Hematopoietic multipotent progenitor cell treated with erythropoietin and hydrocortisone succinate and interleukin-3 and kit ligand, for 8 days (in vitro differentiated cells): ENCODE measurements at places on chromosomes 1 and 21.
A peak's percentile ranks its signal among the peaks of the same experiment; 100 is the strongest.

DNA sequence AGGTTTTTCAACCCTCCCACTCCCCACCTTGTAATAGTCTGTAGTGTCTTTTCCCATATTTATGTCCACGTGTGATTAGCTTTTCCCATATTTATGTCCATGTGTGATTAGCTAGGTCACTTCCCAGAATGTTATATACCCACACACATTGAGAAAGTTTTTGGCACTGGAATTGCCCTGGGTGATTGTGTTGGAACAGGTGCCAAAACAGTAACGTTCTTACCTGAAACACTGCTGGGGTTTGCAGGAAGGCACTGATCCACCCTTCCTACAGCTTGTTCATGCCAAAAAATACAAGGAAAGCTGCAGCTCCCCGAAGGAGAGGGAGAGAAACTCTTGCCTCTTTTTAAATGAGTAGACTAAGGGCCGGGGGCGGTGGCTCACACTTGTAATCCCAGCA lies 68.0 kb upstream of the CXADR start:
- no peak for DNase-seq

DNA sequence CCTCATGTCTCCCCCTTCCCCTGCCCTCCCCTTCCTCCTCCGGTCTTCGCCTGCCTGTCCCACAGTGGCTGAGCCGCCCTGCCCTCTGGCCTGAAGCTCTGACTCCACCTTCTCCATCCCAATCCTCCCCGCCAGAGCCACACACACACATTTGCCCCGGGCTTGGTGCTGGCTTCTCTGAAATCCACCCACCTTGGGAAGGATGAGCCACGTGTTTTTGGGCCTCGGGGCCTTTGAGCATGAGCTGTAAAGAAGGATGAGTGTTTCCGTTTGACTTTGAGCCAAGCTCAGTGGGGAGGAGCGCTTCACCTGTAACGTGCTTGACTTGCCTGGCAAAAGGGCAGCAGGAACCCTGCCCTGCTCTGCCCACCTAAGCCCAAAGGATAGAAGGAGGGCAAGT lies 295.1 kb downstream of the SIPA1L2 start:
- DNase-seq: no peak

DNA sequence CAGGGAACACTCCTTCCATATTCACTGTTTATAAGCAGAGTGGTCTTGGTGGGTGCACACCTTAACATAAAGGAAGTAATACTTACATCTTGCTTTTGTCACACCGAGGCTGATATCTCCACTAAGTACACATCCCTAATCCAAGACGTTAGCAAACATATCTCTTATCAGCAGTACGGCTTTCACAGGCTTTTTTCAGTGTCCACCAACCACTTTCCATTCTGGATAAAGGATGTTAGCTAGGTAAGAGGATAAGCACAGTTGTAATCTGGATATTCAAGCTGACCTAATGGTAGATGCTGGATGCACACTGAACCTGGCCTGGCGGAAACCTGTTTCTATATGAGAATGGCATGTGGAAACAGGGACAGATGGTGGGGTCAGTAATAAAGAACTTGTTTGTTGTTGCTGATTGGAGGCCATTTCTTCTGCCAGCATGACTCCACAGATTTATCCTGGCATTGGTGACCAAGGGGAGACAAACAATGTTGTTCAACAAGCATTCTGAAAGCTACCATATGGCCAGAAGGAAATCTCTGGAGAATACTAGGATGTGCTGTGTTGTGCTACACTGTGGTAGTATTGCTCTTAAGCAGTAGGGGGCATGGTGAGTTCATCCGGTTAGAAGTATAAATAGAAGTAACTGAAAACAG lies 416.4 kb downstream of the PTBP2 start:
- peak; percentile 51 for DNase-seq

DNA sequence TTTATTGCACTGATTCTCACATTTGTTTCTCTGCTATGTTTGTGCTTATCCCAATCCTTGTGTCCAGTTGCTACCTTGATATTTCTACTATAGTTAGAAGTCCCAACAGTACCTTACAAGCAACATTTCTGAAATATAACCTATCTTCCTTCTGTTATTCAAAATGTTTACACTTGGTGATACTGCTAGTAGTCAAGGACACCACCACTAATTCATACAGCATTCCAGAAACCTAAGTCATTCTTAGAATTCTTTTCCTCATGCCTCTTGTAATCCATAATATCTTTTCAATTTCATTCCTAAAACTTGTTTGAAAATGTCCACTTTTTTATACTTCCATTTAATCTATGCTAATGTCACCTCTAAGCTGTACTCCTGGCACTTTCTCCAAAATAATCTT lies 2132.1 kb downstream of the NCAM2 start:
- DNase-seq: no peak

GRCh38 chr1:26373789-26374188 lies 1.2 kb upstream of the ZNF683 start:
- DNase-seq: peak; percentile 17

DNA sequence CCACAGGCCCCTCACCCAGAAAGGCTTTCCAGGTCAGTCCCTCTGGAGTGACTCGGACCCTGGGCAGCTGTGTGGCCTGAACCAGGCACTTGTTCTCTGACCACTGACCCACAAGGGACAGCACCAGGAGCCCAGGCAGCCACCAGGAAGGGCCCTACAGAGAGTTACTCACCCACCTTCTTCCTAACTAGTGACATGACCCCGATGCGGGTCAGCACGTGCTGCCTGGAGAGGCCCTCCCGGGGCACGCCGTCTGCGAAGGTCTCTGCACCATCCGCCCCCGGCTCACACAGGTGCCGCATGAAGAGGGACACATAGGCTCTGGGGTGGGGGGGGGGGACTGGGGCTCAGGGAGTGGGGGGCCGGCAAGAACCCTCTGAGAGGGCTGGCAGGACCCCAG lies 55.8 kb downstream of the CHD5 start:
- DNase-seq: no peak

DNA sequence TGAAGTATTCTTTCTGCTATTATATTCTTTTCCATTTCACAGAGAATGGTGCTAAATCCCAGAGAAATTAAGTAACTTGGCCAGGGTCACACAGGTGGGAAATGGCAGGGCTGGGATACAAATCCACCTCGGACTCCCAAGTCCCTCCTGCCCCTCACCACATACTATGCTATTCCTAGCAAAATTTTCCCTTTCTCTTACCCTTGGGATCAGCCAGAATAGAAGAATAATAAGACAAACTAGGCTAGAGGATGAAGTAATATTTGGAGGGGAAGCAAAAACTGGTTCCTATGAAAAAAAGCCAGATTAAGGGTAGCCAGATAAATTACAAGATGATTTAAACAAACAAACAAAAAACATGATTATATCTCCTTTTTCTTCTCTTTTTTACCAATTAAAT lies 62.5 kb downstream of the TGFB2 start:
- no peak for DNase-seq

DNA sequence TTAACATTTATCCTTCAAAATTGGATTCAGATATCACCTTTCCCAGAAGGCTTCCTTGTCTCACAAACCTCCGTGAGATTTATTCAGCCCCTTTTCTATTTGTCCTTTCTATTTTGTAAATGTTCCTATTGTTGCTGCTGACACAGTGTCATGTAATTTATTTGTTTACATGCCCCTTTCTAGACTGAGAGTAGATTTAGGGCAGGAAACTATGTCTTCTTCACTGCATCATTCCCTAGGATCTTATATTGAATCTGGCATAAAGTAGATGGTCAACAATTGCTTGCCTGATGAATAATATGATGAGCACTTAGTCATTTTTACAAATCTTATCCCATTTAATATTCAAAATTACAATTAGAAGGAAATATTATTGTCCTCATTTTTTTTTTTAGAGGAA lies 8.1 kb upstream of the CNN3 start:
- DNase-seq: no peak

DNA sequence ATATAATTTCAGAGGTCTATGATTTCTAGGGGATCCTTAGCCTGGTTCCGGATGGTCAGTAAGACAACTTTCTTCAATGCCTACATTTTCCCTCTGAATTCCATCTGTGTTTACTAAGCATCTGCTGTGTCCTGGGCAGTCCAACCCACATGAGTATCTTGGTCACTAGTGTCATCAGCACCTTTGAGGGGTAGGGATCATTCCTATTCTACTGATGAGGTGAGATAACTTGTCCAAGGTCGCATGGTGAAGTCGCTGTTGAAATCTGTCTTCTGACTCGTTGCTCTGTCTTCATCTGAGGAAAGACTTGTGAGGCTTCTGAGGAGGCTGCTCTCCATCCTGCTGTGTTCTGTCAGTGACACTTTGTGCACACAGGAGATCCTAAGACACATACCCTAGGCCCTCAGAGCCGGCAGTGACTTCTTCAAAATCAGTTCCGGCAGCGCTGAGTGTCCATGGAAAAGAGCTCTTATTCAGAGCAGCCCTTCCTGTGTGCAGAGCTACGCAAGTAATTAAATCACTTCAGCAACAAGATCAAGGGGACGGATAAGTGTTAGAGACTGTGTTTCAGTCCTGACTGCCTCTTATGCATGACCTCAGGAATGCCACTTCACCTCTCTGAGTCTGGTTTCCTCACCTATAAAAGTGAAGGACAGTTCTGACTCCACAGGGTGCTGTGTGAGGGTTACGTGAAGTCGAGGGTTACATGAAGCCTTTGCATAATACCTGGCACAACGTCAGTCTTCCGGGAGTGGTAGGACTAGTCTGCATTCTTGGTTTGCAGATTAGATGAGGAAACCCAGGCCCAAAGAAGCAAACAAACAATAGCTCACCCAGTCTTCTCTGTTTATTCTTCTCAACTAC lies 28.4 kb downstream of the AK2 start:
- DNase-seq: no peak

DNA sequence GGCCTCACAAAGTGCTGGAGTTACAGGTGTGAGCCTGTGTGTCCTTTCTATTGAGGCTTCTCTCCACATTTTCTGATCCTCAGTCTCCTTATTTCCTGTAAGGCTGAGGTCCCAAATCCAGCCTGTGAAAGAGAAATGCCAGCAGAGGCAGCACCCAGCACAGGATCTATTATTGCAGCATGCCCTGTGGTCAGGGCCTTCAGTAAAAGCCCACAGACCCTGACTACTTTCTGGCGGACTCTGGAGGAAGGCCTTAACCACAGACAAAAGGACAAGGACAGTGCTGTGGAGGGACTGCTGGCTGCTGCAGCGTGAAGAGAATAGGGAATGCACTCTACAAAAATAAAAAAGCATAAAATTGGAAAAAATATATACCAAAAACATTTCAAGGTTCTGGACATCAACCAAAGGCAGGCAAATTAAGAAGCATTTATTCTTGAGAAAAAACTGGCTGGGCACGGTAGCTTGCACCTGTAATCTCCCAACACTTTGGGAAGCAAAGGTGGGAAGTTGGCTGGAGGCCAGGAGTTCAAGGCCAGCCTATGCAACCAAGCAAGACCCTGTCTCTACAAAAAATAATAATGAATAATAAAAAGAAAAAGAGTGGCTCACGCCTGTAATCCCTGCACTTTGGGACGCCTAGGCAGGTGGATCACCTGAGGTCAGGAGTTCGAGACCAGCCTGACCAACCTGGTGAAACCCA lies 9.4 kb upstream of the PGD start:
- DNase-seq: no peak

DNA sequence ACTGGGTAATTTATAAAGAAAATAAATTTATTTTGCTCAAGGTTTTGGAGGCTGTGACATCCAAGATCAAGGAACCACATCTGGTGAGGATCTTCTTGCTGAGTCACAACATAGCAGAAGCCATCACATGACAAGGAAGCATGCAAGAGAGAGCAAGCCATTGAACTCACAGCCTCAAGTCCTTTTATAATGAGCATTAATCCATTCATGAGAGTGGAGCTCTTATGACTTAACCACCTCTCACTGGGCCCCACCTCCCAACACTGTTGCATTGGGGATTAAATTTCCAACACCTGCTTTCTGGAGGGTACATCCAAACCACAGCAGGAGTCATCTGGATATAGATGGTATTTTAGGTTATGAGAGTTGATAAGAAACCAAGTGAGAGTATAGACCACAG lies 20.6 kb upstream of the EGLN1 start:
- no peak for DNase-seq

- DNase-seq: peak; percentile 74
Observed at GRCh38 chr1:230160957-230161771, 94.1 kb downstream of the GALNT2 start.

DNA sequence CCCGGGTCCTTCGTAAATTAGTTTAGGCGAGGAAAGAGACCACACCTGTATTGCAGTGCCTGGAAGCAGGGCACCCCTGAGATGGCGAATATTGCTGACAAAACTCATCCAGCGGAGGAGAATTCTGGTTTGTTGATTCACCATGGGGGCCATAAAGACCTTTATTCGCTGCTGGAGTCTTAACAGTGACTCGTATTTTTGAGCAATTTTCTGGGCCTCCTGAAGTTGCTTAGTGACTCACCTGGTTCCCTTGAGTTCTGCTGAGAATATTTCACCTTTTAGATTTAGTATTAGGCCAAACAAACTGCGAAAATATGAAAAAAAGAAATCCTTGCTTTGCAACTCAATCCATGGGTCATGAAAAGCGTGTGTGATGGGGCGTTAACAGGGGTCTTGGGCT lies 20.6 kb upstream of the H6PD start:
- no peak for DNase-seq

- DNase-seq: peak; percentile 70
Observed at GRCh38 chr1:231207437-231207836, 33.6 kb upstream of the GNPAT start.

DNA sequence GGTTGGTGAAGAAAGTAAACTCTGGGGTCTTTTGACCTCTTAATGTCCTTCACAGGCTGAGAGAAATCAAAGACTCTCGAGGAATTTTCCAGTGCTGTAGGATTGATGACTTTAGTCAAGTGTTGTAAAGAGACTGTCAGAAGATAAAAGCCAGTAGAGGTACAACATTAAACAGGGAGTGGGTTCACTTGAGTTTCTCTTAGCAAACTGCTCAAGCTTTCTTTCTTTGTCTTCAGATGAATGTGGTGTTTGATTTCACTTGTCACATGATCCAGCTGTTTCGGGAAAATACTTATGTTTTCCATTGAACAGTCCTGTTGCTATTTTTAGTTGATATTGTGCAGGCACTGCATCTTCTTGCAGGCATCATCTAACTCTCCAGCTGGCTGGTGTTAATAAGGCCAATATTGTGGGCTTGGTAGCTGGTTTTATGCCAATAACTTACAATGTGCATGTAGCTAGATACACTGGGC lies 45.6 kb downstream of the XCL2 start:
- peak; percentile 74 for DNase-seq

DNA sequence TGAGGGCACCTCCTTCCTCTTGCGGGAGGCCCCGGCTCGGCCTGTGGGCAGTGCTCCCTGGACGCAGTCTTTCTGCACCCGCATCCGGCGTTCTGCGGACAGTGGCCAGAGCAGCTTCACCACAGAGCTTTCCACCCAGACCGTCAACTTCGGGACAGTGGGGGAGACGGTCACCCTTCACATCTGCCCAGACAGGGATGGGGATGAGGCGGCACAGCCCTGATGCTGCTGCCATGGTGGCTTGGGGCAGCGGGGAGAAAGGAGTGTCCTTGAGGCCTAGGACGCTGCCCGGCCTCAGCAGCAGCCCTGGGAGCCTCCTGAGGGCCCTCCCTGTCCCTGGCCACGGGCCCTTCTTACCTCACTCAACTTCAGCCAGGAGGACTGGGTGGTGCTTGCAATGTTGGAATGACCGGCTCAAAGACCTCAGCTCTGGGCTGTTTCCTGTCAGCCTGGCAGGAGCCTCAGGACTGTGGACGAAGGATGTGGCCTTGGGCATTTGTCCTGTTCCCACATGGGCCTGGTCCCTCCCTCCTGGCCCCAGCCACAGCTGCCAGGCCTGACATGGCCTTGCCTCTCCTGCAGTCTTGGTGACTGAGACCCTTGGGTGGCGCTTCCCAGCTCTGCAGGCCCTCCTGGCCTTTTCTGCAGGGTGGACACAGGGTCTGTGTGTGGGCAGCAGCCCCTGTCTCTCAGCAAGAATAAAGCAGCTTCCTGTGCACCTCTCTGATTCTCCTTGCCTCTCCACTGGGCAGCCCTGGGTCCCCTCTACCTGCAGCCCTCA lies 45.9 kb downstream of the TRIM11 start:
- DNase-seq: no peak
